ENCODE measurements at places on chromosomes 6 and 20.
A peak's percentile ranks its signal among the peaks of the same experiment; 100 is the strongest.

DNA sequence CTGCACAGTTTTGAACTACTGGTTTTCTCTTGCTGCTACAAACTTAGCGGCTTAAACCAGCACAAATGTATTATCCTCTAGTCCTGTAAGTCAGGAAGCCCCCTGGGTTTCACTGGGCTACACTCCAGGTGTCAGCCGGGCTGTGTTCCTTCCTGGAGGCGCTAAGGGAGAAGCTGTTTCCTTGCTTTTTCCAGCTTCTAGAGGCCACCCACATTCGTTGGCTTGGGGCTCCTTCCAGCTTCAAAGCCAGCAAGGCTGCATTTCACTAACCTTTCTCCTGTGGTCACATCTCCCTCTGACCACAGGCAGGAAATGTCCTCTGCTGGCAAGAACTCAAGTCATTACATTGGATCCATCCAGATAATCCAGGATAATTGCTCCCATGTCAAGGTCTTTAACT is 350.6 kb upstream of the PLCB4 start:
- DNase-seq: no peak

- no peak for DNase-seq
Measured at GRCh38 chr6:131510094-131510493, 62.9 kb upstream of the ARG1 start.

- no peak for DNase-seq
Measured at GRCh38 chr6:14274546-14275492, 157.2 kb downstream of the CD83 start.

- no peak for DNase-seq
Measured at GRCh38 chr20:43529051-43529450, 21.6 kb downstream of the L3MBTL1 start.

GRCh38 chr20:25273541-25274358 is 25.9 kb downstream of the PYGB start:
- DNase-seq: peak; percentile 94

GRCh38 chr6:159996626-159997497 is 28.0 kb downstream of the IGF2R start:
- DNase-seq: no peak

- no peak for DNase-seq
Measured at GRCh38 chr6:19827903-19828302, 9.3 kb upstream of the ID4 start.

- DNase-seq: no peak
Measured at GRCh38 chr6:118252474-118252873, 295.6 kb upstream of the PLN start.

DNA sequence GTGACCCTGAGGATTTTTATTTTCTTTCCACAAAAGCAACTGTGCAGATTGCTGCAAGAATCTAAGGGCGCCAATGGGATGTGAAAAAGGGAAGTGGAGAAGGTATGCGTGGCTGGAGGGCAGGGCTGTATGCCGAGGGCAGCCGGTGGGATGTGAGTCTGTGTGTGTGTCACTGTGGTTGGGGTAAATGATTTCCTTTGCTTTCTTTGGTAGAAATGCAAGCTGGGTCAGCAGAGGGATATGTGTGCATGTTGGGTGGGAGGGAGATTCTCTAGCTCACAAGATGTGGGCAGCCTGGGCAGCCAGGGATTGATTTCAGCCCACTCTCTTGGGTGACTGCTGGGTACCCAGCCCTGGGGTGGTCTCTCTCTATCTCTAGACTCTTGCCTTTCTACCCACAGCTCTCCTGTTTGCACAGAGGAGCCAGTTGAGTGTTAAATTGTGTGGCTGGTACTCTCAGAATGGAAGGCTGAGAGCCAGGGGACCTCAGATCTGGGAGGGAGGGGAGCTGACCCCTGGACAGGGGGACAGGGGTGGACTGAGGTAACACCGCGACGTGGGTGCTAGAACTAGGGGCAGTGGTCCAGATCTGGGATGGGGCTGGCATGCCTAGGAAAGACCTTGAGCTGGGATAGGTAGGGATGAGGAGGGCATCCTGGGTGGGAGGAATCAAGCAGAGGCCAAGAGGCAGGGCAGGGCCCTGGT is 136.8 kb upstream of the RNF24 start:
- DNase-seq: no peak

DNA sequence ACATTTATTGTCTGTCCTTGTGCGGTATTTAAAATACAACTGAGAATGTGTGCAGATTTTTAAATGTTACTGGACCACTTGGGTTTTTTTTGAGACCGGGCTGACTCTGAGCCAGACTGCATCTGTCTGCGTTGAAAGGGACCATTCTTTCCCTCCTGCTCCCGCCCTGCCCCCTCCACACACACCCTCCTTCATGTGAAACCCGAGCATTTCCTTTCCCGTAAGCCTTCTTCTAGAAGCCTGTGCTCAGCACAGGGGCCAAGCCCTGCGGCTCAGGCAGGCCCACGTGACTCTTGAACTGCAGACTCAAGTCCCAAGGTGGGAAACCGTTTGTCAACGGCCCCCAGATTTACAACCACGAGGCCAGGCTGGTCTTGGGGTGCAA is 82.7 kb upstream of the FOXC1 start:
- DNase-seq: peak; percentile 62

DNA sequence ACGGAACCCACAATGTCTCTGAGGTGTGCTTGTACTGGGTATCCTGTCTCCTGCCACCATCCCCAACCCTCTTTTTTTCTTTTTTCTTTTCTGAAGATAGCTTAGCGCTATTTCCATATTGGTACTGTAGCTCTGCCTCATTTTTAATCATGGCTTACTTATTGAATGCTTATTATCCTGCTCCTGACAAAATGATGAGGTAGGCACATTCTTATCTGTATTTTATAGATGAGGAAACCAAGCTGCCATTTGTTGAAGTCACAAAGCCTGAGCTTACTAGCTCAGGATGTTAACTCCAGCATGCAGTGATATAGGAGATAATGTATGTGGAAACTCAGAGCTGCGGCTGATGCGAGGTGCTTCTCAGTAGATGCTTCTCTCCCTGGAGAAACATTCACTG is 61.4 kb upstream of the GPR6 start:
- DNase-seq: no peak

Data from posterior cingulate gyrus (tissue), 11 donors.